ENCODE measurements at places on chromosomes 3 and 15. TPM values are rescaled to one million over a fixed set of nuclear protein-coding genes. Genes with fewer than 3 reads are reported as not detected.

DNA sequence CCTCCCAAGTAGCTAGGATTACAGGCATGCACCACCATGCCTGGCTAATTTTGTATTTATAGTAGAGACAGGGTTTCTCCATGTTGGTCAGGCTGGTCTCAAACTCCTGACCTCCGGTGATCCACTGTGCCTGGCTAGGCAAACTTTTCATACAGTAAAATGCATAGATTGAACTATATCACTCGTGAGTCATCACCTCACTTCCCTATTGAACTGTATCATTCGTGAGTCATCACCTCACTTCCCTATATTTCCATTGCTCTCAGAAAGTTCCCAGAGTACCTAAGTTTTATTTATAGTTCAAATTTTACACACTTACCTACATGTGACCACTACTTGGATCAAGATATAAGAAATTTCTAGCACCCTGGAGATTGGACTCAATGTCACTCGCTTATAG lies 73.6 kb upstream of the ACAD9 start:
- DNase-seq, result no peak
- H3K4me1 ChIP-seq, result peaks cover 15% of the 10 kb centered on the region
- peaks cover 25% of the 10 kb centered on the region for H3K36me3 ChIP-seq
- no peak overlapping the region for H3K4me3 ChIP-seq
- no peak overlapping the region for H3K27ac ChIP-seq
- no peaks in the 10 kb centered on the region for H3K27me3 ChIP-seq

- no peaks in the 10 kb centered on the region for H3K4me1 ChIP-seq
- DNase-seq, result no peak
- H3K27me3 ChIP-seq, result no peaks in the 10 kb centered on the region
- H3K4me3 ChIP-seq, result no peak overlapping the region
Measured at GRCh38 chr15:73120269-73120668, 68.0 kb downstream of the NEO1 start.

GRCh38 chr3:126355777-126356372 lies 1.3 kb downstream of the KLF15 start:
- H3K4me1 ChIP-seq, result peaks cover 57% of the 10 kb centered on the region
- H3K36me3 ChIP-seq, result peaks cover 33% of the 10 kb centered on the region
- peaks cover 2% of the 10 kb centered on the region for H3K27me3 ChIP-seq
- peak; percentile 78 for DNase-seq

- DNase-seq, result peak; percentile 46
- H3K36me3 ChIP-seq, result peaks cover 8% of the 10 kb centered on the region
- no peak overlapping the region for H3K27ac ChIP-seq
- H3K27me3 ChIP-seq, result no peaks in the 10 kb centered on the region
- H3K4me1 ChIP-seq, result peaks cover 33% of the 10 kb centered on the region
- H3K4me3 ChIP-seq, result no peak overlapping the region
Measured at GRCh38 chr3:37967260-37967881, 23.2 kb upstream of the VILL start.

- H3K4me1 ChIP-seq, result peaks cover 4% of the 10 kb centered on the region
- H3K36me3 ChIP-seq, result no peaks in the 10 kb centered on the region
- no peak overlapping the region for H3K27ac ChIP-seq
- H3K4me3 ChIP-seq, result no peak overlapping the region
- DNase-seq, result no peak
- H3K27me3 ChIP-seq, result no peaks in the 10 kb centered on the region
Measured at GRCh38 chr3:128971421-128972100, 22.3 kb downstream of the CFAP92 start.

DNA sequence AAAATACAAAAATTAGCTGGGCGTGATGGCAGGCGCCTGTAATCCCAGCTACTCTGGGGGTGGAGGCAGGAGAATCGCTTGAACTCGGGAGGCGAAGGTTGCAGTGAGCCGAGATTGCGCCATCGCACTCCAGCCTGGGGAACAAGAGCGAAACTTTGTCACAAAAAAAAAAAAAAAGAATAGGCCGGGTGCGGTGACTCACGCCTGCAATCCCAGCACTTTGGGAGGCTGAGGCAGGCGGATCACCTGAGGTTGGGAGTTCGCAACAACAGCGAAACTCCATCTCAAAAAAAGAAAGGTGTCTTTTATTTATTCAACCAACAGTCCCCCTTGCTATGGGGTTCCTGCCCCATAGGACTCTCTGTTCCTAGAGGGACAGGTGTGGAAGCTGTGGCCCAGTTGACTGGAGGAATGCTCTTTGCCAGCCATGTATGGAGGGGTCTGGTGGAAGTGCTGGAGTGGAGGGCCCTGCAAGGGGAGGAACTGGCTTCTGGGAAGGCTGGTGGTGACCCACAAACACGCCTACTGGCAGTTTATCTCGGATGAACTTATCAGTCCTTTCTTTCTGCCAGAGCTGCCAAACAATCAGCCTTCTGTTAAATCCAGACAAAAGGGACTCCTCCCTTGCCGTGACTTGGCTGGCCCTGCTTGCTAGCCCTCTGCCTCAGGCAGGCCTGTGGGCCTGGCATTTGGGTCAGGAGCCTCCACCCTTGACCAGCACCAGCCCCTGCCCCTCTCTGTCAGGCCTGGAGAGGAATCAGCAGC lies 4.6 kb upstream of the DAG1 start:
- DNase-seq, result no peak
- H3K4me1 ChIP-seq, result peaks cover 32% of the 10 kb centered on the region
- H3K36me3 ChIP-seq, result no peaks in the 10 kb centered on the region
- H3K4me3 ChIP-seq, result no peak overlapping the region

The UROC1 gene
- 0.06 TPM for total RNA-seq

- H3K27me3 ChIP-seq, result peaks cover 20% of the 10 kb centered on the region
- H3K36me3 ChIP-seq, result no peaks in the 10 kb centered on the region
- no peak overlapping the region for H3K4me3 ChIP-seq
- peak; percentile 57 for DNase-seq
- peaks cover 32% of the 10 kb centered on the region for H3K4me1 ChIP-seq
- no peak overlapping the region for H3K27ac ChIP-seq
Measured at GRCh38 chr3:126522363-126522788, 1.6 kb upstream of the CHST13 start.

GRCh38 chr3:42799376-42799775 lies 4.9 kb downstream of the HIGD1A start:
- H3K27me3 ChIP-seq, result no peaks in the 10 kb centered on the region
- H3K36me3 ChIP-seq, result peaks cover 2% of the 10 kb centered on the region
- H3K27ac ChIP-seq, result no peak overlapping the region
- H3K4me1 ChIP-seq, result peaks cover 6% of the 10 kb centered on the region

DNA sequence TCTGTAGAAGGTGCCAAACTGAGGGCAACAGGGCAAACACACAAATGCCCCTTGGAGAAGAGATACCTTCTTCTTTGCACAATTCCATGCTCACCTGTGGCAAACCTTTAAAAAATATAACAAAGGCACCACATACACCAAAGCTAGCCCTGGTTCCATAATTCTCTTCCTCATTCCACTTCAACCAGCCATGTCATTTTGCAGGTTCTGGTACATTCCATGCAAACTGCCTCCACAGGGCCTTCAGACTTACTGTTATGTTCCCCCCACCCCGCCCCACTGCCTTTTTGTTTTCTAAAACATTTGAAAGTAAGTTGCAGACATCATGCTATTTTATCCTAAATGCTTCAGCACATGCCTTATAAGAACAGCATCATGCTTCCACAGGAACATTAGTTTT lies 269.0 kb downstream of the NSUN3 start:
- no peaks in the 10 kb centered on the region for H3K27me3 ChIP-seq
- no peaks in the 10 kb centered on the region for H3K36me3 ChIP-seq
- no peak for DNase-seq
- H3K27ac ChIP-seq, result no peak overlapping the region

Measured in spinal cord (tissue), 10 donors.